COR-L47 (cell line): ENCODE measurements at places on chromosomes 1 and 21.

DNA sequence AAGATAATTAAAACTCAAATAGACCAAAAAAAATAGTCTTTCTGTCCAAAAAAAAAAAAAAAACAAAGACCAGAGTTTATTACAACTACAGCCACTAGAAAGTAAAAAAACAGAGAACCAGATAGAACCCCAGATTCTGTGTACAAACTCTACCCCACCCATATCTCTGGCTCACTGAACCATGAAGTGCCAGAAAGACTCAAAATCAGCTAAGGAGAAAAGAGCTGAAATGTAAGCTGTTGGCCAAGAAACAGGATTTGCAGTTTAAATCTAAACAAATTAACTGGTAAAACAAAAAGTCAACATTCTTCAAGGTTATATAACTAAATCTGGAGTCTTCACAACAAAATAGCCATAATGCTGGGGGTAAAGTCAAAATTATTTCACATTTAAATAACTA, 278.9 kb downstream of the SEC16B start:
- DNase-seq = no peak

DNA sequence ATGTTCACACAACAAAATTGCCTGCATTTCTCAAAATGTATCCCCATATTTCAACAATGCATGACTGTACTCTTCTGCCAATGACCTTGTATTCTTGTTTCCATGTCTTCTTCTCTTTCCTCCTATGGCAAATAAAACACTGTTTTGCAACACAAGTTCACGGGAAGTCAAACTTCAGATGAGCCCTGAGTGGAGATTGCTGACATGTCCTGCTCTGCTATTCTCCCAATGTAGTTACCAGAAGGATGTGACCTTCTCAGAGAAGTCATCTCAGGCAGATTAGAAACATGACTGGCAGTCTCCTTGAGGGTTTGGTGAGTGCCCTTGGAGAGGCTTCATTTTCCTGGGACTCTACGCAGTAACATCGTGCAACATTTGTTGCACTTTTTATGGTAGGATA, 15.6 kb downstream of the FCGR2B start:
- DNase-seq = no peak

GRCh38 chr1:182246783-182247182, 144.8 kb downstream of the GLUL start:
- DNase-seq = no peak

- no peak for DNase-seq
Observed at GRCh38 chr1:212525479-212526110, 83.0 kb upstream of the ATF3 start.

DNA sequence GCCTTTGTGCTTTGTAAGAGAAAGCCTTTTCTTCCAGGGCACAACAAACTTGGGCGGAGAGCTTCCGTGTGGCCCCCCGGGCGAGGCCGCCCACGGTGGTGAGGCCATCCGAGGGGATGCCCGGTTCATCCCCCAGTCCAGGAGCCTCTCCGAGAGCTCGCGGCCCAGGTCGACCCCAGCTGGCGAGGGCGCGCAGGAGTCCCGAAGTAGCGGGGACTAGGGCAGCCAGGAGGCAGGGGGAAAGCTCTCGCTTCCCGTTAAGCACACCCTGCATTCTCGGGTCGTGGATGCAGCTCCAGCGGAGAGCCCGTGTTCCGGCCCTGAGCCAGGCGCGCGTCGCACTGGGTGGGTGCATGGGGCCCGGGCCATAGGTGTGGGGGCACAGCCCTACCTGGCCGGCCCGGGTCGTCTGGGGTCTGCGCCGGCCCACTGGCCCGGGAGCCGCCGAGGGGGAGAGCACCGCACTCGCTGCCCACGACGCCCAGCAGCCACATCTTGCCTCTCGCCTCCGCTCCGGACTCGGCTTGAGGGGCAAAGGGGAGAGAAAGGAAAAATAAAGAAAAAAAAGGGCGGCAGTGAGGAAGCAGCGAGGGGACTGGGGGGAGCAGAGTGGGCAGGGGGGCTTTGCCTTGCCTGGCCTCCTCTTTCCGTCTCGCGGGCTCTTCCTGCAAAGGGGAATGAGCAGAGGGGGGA, 1.8 kb downstream of the RNF220 start:
- no peak for DNase-seq

DNA sequence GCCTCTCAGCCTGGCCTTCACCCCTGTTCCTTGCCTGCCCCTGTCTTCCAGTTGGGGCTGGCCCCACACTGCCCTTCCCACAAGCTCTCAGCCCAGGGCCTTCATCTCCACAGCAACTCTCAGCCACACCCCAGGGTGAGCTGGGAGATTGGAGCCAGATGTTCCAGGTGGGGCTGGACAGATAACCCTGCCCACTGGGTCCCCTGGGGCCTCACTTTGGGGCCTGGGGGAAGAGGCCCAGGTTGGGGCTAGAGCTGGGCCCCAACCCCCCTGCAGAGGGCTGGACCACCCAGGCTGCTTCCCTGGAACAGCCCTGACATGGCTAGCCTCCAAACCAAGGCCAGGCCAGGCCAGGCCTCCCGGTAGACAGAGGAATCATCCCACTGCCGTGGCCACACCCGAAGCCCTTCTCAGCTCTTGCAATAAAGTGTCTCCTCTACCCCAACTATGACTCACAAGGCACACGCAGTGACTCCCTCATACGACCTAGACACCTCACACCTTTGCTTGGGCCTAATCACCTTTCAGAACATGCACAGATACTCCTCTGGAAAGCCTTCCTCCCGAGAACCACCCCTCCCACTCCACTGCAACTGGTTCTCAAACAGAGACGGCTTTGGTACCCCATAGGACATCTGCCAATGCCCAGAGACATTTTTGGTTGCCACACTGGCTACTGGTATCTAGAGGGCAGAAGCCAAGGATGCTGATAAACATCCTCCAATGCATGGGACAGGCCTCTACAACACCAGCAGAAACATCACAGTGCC, 22.2 kb downstream of the SLC2A1 start:
- DNase-seq = no peak

GRCh38 chr1:190205713-190206112, 272.0 kb downstream of the BRINP3 start:
- no peak for DNase-seq

- DNase-seq = no peak
Observed at GRCh38 chr1:21242846-21243245, 47.4 kb downstream of the ECE1 start.

GRCh38 chr1:5001466-5001865, 347.1 kb downstream of the AJAP1 start:
- no peak for DNase-seq

- no peak for DNase-seq
Observed at GRCh38 chr1:20095564-20096434, 23.5 kb downstream of the PLA2G2D start.

- peak; percentile 64 for DNase-seq
Observed at GRCh38 chr1:155002464-155003226, at the start of gene ZBTB7B. Gene ZBTB7B (plus strand): TSS chr1:155002802. CDS start chr1:155014661, 11,859 bp downstream.

DNA sequence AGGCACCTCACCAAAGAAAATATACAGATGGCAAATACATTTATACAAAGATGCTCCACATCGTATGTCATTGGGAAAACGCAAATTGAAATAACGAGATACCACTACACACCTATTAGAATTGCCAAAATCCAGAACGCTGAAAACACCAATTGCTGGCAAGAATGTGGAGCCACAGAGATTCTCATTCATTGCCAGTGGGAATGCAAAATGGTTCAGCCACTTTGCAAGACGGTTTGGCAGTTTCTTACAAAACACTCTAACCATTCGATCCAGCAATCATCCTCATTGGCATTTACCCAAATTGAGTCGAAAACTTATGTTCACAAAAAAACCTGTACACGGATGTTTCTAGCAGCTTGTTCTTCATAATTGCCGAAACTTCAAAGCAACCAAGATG, 223.3 kb upstream of the GREM2 start:
- no peak for DNase-seq

DNA sequence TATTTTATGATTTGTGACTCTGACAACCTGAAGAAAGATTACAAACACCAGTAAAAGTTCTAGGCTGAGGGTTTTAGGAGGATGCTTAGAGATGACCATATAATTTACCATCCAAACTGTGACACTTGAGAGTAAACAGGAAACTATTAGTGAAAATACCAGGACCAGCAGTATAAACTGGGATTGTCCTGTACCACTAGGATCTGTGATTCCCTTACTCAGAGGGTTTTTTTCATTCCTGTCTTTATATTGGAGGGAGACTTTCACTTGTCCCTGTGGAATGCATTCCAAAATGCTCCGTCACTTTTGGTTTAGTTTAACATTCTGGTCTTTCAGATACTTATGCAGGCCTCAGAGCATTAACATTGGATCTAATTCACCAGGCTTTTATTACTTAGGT, 482.9 kb downstream of the PTBP2 start:
- no peak for DNase-seq

DNA sequence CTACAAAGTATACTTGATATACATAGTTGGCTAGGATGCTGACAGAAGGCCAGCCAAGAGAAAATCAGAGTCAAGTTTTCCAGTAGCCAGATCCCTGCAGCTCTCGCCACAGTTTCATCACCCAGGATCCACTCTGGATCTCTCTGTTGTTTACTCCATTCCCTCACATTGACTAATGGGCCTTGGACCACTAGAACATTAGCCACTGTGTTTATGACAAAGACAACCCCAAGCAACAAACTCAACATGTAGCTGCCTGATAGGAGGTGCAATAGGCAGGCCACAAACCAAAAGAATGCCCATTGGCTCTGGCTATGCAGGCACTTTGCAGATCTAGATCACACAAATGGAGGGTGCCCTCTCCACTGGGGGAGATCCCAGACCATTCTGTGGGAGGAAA, 44.2 kb downstream of the ARHGEF11 start:
- DNase-seq = no peak

GRCh38 chr1:169091480-169091941, 15.0 kb upstream of the ATP1B1 start:
- no peak for DNase-seq

GRCh38 chr1:218473522-218473921, 128.4 kb downstream of the TGFB2 start:
- no peak for DNase-seq

DNA sequence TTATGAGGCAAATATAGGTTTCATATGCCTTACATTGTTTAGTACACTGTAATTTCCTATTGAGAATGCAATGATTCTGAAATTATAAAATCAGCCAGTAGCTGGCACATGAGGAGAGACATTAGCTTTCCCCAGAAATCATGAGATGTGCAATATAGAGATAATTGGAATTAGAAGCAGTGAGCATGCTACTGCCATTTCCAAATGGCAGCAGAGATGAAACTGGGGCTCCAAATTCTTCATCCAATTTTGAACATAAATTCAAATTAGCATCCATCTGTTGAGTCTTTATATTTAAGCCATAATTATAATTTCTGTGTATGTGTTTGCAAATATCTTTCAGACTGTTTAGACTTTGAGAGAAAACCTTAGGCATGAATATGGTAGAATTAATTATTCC, 28.8 kb downstream of the PTGER3 start:
- no peak for DNase-seq

DNA sequence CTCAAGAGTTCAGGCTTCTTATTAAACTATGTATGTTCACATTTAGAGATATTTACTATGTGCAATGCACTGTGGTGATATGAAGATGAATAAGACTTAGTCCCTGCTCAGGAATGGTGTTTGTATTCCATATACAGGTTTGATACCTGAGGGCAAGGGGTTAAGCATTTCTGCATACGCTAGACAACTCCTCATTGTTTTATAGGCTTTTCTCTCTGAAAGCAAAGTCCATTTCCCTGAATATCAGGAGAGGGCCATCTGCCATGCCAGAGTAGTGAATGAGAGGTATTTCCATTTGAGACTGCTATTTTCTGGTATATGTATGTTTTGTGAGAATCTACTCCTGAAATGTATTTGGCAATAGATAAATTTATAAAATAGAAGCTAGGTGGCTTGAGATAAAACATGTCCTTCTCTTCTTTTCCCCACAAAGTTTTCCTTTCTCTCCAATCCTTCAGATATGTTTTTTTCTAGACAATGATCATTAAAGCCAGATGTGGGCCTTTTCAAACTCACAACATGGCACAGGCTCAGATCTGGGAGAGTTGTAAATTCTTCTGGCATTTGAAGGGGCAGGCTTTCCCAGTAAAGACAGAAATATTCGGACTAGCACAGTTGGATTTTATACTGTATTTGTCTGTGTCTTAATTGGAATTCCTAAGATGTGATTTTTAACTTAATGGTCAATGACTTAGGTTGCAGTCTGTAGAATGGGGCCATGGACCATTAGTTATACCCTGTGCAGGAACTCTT, 73.3 kb upstream of the WDR26 start:
- DNase-seq = no peak

- DNase-seq = no peak
Observed at GRCh38 chr21:37821786-37822450, 94.3 kb downstream of the KCNJ6 start.

GRCh38 chr1:214310010-214310409, 29.1 kb downstream of the SMYD2 start:
- DNase-seq = no peak

- peak; percentile 17 for DNase-seq
Observed at GRCh38 chr1:119139403-119139802, 1.1 kb downstream of the WARS2 start.

GRCh38 chr1:156500543-156500792, at the start of gene MEF2D:
Gene MEF2D (minus strand): TSS chr1:156500775. CDS start chr1:156483292, 17,483 bp downstream.
- no peak for DNase-seq

- no peak for DNase-seq
Observed at GRCh38 chr1:36599828-36600227, 117.1 kb upstream of the CSF3R start.

DNA sequence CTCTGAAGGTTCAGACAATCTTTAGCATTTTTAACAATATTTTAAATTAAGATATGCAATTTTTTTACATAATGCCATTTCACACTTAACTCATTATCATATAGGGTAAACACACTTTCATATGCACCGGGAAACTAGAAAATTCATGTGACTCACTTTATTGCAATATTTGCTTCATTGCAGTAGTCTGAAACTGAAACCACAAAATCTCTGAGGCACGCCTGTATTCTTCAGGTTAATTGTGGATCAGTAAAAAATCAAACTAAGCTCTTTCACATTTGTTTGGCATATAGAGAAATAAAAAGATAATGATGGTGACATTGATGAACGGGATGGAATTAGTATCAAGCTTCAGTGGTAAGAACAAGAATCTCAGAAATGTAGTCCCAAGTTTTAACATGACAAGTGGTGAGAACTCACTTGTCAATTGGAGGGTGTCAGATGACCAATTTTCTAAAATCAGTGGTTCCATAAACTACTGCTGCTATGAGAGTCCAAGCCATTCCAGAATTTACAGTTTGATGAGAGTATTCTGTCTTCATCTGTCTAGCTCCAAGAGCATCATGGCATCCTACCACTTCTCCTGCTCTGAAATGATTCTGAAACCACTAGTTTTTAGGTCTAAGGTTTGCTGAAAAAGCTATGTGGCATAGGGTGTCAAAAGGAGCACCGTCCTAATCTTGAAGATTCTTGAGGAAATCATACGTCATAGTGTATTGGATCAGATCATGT, 281.0 kb downstream of the PTPRC start:
- DNase-seq = no peak
